ENCODE measurements at places on chromosomes 7 and 10.

- DNase-seq: no peak
Measured at GRCh38 chr10:88289342-88289741, 293.8 kb downstream of the RNLS start.

DNA sequence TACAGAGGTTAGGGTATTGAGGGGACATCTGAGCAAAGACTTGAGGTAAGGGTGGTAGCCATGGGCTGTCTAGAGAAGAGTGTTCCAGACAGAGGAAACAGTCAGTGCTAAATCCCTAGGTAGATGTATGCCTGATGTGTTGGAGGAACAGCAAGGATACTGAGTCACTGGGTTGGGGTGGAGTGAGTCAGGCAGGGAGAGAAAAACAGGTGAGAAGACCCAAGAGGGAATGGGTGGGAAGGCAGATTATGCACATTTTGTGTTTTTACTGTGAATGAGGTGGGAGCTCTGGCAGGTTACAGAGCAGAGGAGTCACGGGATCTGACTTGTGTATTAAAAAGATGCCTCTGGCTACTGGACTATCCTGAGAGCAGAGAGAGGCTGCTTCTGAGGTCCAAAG lies 285.0 kb downstream of the CALN1 start:
- DNase-seq: no peak

DNA sequence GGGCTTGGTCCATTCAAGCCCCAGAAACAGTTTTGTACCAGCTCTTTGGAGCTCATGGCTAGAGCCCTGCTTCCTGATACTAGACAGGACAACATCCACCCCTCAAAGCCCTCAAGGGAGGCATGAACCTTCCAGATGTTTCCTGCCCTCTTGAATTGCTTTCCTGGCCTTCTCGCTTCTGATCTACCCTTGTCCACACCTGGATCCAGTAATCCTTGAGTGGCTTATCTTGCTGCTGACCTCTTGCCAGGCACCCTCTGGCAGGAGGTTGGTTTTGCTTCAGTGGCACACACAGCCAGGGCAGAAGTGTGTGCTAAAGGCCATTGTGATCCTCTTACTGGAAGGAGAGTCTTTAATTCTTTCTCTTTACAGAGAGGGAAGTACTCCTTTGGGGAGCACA lies 495.8 kb downstream of the PLXNA4 start:
- DNase-seq: no peak

- DNase-seq: no peak
Measured at GRCh38 chr10:32104622-32105509, 48.6 kb upstream of the KIF5B start.

- peak; percentile 57 for DNase-seq
Measured at GRCh38 chr7:55903985-55904759, 16.9 kb downstream of the ZNF713 start.

DNA sequence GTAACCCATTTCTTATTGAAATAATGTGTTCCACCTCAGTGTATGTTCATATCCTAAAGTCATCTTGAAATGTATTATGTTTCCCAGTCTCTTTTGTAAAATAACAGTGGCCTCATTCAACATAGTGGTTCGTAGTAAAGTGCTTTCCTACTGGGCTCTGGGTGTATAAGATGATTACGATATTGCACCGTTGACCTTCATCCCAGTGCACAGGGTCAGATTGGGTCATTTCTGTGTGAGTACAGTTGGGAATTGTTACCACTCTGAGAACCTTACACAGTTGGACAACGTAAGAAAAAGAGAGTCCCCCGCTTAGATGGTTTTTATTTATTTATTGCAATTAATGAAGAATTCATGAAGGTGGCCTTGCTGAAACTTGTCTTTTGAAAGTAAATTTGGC lies 135.6 kb downstream of the CHN2 start:
- DNase-seq: no peak

GRCh38 chr7:134415700-134416099 lies 43.2 kb downstream of the AKR1B1 start:
- no peak for DNase-seq

DNA sequence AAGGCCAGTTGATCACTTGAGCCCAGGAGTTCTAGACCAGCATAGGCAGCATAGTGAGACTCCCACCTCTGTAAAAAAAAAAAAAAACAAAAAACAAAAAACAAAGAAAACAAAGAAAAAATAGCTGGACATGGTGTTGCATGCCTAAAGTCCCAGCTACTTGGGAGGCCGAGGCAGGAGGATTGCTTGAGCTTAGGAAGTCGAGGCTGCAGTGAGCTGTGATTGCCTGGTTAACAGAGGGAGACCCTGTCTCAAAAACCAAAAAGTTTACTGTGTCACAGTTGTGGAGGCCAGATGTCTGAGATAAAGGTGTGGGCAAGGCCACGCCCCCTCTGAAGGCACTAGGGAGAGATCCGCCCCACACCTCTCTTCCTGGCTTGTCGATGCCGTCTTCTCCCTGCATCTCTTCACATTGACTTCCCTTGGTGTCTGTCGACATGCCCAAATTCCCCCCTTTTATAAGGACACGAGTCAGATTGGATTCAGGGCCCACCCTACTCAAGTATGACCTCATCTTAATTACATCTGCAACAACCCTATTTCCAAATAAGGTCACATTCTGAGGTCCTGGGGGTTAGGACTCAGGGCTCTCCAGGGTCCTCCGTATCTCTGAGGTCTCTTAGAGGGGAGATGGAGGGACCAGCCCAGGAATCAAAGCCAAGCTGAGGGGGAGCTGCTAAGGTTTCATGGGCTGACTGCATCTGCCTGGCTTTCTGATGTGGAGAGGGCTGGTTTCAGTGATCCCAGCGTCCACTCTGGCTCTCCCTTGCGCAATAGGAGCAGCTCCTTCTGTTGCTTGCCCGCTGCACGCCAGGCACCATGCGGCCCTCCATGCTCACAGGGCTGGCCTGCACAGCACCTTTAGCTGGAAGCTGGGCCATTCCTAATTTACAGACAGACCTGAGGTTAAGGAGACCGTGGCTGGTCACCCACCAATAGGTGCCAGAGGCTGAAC lies 23.1 kb downstream of the AGAP3 start:
- DNase-seq: no peak

DNA sequence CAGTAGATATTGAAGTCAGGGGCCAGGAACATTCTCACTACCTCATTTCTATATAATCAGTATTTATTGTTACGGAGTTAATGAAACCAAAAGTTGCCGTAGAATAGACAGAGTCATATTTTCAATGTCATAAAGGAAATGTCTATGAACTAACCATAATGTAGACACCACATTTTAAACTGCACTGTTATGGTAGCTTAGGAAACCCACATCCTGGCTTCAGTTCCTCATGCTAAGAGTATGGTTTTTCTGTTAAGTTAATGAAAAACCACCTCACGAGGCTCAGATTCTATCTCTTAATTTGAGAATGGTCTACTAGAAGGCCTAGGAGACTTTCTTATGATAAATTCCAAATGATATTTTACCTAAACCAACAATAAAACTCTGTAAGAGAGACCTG lies 166.5 kb downstream of the TMEM26 start:
- DNase-seq: peak; percentile 80

- DNase-seq: no peak
Measured at GRCh38 chr10:17085011-17085725, 44.4 kb downstream of the CUBN start.

GRCh38 chr10:57145548-57145947 lies 784.5 kb upstream of the ZWINT start:
- no peak for DNase-seq

- no peak for DNase-seq
Measured at GRCh38 chr10:12822126-12822892, 179.2 kb downstream of the CCDC3 start.

DNA sequence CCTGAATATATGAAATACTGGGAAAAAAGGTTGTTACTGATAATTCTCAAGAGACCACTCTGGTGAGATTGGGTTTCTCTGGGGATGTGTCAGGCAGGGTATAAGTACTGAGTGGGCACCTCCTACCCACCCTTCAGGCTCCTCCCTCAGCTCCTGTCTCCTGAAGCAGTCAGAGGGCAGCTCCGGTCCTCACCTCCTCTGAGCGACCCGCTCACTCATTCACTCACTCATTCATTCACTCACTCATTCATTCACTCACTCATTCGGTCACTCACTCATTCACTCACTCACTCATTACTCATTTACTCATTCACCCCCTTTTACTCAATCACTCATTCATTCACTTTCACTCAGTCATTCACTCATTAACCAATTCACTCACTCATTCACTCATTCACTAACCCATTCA lies 6.9 kb upstream of the PFKP start:
- no peak for DNase-seq

- no peak for DNase-seq
Measured at GRCh38 chr10:21183025-21183424, 285.9 kb upstream of the NEBL start.

- no peak for DNase-seq
Measured at GRCh38 chr7:155800741-155801267, 11.5 kb downstream of the SHH start.

GRCh38 chr10:18658271-18659124 lies 733 bp upstream of the ARL5B start:
- peak; percentile 75 for DNase-seq

- DNase-seq: no peak
Measured at GRCh38 chr7:31493714-31494181, 20.1 kb upstream of the ITPRID1 start.

- no peak for DNase-seq
Measured at GRCh38 chr10:10765017-10765416, 252.7 kb upstream of the CELF2 start.

DNA sequence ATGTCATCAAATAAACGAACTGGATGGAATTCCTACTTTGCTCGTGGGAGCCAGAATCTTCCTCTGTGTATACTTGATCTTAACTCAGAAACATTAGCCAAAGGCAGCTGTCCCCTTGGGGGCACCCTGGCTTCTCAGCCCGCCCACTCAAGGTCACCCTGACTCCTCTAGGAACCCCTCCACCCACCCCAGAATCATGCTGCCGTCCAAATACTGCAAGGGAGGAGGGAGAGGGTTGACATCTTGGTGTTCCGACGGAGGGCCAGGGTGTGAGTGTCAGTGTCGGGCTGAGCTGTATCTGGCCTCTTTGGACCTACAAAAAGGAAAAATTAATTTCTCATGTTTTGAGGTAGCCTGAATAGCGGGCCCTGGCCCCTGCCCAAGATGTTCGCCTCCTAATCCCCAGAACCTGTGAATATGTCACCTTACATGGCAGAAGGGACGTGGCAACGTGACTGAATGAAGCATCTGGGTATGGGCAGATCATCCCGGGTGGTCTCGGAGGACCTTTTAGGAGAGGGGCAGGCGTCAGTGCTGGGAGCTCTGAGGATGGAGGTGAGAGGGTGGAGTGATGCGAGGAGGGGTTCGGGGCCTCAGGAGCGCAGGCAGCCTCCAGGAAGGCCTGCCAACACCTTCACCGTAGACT lies 40.5 kb upstream of the RBM33 start:
- no peak for DNase-seq

- DNase-seq: no peak
Measured at GRCh38 chr10:123149568-123150270, 1.8 kb downstream of the HMX2 start.

- no peak for DNase-seq
Measured at GRCh38 chr7:91085175-91085574, 179.1 kb upstream of the FZD1 start.

DNA sequence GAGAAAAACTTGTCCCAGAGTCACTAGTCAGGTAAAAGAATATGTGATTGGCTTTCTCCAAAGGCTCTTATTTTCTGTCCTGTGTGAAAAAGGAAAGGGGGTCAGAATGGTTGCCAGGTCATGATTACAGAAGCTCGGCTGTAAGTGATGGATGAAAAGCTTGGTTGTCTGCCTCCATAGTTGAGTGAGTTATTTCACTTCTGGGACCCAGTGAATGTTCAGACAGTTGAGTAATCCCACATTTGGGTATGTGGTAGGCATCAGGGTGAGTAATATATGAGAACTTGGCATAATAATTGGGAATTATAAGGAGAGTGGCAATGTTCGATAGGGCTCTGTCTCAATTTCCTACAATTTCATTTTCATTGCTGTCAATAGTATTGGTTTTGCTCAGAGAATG lies 72.5 kb downstream of the BBS9 start:
- no peak for DNase-seq

GRCh38 chr7:80618096-80618495 lies 20.3 kb upstream of the CD36 start:
- no peak for DNase-seq

- no peak for DNase-seq
Measured at GRCh38 chr7:158060216-158060615, 527.4 kb downstream of the PTPRN2 start.

All from GM12865 (cell line).